Aorta (tissue), 5 donors: ENCODE measurements at places on chromosomes 7 and 10. TPM values are rescaled to one million over a fixed set of nuclear protein-coding genes. Genes with fewer than 3 reads are reported as not detected.

DNA sequence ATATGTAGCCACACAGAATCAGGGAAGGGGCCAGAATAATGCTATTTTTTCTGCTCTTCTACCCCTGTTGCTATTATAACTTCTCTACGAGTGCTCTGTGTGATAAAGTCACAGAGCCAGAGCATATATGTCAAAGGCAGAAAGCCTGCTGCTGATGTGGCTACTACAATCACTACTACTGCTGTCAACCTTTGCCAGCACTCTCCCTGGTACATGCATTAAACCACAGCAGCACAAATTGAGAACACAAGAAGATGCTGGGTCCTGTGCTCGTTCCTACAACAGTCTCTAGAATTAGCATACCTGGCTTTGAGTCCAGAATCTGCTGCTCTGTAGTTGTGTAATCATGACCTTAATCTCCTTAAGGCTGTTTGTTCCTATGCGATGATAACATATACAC lies 108.6 kb downstream of the SEMA3A start:
- H3K27ac ChIP-seq = no peak overlapping the region
- H3K36me3 ChIP-seq = no peaks in the 10 kb centered on the region
- DNase-seq = no peak
- no peaks in the 10 kb centered on the region for H3K4me1 ChIP-seq
- H3K27me3 ChIP-seq = no peaks in the 10 kb centered on the region
- no peak overlapping the region for H3K4me3 ChIP-seq

- DNase-seq = no peak
- H3K27ac ChIP-seq = no peak overlapping the region
- H3K27me3 ChIP-seq = no peaks in the 10 kb centered on the region
- no peaks in the 10 kb centered on the region for H3K36me3 ChIP-seq
- H3K4me1 ChIP-seq = no peaks in the 10 kb centered on the region
Measured at GRCh38 chr7:133625046-133625445, 372.2 kb downstream of the EXOC4 start.

DNA sequence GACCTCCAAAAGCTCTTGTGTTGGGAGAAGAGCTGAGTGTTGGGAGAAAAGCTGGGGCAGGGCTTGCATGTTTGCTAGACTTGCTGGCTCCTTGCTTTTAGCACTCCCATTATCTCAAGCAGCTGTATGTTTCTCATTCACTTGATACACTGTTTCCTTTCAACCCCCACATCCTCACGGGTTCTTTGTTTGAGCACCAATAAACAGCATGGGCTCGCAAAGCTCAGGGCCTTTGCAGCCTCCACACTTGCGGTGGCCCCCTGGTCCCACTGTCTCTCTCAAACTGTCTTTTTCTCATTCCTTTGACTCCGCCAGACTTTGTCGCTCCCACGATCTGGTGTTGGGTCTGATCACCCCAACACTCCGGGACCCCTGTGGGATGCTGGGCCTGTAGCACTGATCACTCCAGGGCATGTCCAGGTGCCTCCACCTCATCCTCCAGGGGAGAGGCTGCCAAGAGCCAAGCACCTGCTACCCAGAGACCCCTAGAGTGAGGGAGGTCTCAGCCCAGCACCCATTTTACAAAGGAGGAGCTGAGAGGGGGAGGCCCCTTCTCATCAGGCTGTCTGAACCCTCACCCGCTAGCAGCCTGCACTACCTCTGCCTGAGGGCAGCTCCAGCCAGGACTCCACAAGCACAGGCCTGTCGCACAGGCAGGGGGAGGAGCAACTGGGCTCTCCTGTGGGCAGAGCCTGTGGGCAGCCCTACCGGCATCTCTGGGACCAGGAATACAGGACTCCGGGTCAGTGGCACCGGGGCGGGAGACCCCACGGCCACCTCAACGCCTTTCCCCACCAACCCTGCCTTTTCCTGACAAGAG lies 49.1 kb upstream of the MSMB start:
- H3K4me1 ChIP-seq = no peaks in the 10 kb centered on the region
- no peak for DNase-seq
- no peak overlapping the region for H3K4me3 ChIP-seq
- H3K27ac ChIP-seq = no peak overlapping the region
- no peaks in the 10 kb centered on the region for H3K36me3 ChIP-seq

The DGKB gene
- 0.96 TPM for total RNA-seq

The ATG9B gene
- 0.12 TPM for total RNA-seq

The FAM237B gene
- not detected for total RNA-seq
